ENCODE measurements at places on chromosomes 7 and 10.
A peak's percentile ranks its signal among the peaks of the same experiment; 100 is the strongest.

DNA sequence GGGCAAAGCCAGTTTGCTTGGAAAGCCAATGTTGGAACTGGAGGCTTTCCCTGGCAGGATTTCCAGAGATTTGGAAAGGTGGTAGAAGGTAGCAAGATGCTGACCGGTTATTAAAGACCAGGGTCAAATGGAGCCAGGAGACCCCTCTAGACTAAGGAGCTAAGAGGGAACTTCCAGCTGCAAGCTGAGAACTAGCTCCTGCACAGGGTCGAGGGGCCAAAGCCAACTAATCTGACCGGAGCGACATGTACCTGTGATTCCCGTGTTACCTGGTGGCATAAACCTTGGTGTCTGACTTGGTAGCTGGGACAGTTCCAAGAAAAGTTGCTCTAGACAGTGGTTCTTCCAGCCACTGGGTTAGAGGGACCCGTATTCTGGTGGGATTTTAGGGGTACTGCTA lies 41.8 kb downstream of the SPDYE5 start:
- no peak for DNase-seq

- DNase-seq, result no peak
These were observed 22.8 kb downstream of the WDFY4 start for GRCh38 chr10:48707472-48707871.

GRCh38 chr7:155355745-155356144 lies 58.1 kb downstream of the INSIG1 start:
- no peak for DNase-seq

DNA sequence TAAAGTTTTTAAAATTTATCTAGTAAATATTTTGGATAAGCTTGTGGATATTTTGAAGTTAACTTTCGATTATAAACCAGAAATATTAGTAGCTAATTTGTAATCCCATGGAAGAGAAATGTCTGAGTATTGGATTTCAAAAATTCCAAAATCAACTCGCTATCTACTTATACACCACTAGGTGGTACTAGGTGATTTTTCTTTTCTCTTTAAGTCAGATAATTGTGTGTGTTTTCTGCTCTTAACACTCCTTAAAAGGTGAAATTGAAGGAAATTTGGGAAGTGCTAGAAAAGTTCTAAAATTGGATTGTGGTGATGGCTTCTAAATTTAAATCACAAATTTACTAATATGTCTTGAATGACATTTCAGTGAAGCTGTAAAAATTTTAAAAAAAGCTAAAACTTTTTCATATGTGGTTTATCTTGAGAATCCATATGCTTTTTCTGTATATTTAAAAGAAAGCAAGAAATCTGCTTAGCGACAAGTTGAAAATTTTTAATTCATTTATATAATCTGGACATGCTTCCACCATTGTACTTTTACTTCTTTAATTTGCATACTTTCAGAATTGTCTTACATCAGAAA lies 90.2 kb downstream of the IPMK start:
- DNase-seq, result no peak

DNA sequence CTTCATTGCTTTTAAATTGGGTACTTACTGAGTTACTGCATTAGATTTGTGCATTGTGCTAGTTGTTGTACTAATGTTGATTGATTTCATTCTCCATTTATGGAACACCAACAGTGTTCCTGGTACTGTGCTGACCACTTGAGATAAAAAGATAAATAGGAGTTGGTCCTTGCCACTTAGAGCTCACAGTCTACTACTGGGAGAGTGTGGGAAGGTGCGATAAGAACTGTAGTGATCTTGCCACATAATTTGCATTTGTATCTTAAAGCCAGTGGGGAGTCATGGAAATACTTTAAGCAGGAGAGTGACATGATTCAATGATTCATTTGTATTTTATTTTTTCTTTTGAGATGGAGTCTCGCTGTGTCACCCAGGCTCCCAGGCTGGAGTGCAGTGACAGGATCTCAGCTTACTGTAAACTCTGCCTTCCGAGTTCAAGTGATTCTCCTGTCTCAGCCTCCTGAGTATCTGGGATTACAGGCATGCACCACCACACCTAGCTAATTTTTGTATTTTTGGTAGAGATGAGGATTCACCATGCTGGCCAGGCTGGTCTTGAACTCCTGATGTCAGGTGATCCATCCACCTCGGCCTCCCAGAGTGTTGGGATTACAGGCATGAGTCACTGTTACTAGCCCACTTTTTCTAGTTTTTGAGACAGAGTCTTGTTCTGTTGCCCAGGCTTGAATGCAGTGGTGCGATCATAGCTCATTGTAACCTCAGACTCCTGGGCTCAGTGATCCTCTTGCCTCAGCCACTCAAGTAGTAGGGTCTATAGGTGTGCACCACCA lies 51.2 kb upstream of the TMEM248 start:
- no peak for DNase-seq

DNA sequence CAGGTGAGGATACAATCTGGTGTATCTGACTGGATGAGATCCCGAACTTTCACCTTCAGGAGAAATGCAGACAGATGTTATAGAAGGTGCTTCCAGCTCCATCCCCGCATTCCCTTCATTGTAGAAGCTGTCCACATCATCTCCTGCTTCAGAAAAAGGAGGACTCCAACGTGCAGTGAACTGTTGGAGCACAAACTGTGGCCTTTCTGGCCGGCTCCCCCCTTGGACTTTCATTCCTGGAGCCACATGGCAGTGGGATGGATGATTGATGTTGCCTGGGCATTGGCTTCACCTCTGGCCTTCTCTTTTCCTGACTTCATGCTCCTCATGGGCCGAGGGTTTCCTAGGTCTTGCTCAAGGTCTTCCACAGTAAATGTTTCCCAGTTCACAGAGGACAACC lies 29.6 kb upstream of the ZNF273 start:
- no peak for DNase-seq

- DNase-seq, result no peak
These were observed 6.1 kb upstream of the HOXA2 start for GRCh38 chr7:27108390-27109127.

DNA sequence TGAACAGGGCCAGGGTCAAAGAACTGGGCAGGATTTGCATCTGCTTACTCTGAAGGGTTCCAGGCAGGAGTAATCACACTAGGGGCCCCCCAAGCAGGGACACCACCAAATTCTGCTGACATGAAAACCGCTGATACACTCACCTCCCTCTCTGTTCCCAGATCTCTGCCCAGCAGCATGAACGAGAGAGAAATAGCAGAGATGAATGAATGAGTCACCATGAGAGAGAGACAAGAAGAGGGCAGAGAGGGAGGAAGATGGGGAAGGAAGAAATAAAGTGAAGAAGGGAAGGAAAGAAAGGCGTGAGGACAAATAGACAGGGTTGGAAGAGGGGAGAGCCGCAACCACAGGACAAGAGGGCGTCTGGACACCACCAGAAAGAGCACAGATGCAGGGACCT lies 285.9 kb upstream of the NEBL start:
- no peak for DNase-seq

GRCh38 chr7:23721456-23721855 lies 11.4 kb downstream of the STK31 start:
- DNase-seq, result no peak

- no peak for DNase-seq
These were observed 340.2 kb downstream of the SUGCT start for GRCh38 chr7:40474790-40475680.

- DNase-seq, result no peak
These were observed 123.3 kb upstream of the ZNF438 start for GRCh38 chr10:31154996-31155395.

DNA sequence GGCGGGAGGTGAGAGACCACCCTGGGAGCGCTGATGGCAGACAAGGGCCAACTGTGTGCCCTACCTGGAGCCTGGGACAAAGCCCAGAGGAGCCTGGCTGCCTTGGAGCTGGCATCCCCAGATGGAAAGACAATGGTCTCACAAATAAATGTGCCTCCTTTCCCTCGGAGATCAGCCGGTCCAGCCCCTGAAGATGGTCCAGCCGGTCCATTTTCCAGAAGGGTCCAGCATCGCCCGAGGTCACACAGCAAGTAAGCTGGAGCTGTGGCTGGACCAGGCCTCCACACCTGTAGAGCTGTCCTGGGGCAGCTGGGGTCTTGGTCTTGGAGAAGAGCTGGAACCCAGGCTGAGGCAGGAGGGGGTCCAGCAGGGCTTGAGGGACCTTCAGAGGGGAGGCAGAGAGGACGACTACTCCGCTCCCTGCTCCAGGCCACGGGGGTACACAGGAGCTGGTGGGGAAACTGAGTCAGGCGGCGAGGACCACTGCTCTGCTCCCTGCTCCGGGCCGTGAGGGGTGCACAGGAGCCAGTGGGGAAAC lies 3.6 kb downstream of the ELFN1 start:
- DNase-seq, result no peak

- DNase-seq, result no peak
These were observed 126.9 kb downstream of the CNNM2 start for GRCh38 chr10:103044942-103045489.

- DNase-seq, result no peak
These were observed 8.2 kb upstream of the CLDN4 start for GRCh38 chr7:73822319-73823173.

DNA sequence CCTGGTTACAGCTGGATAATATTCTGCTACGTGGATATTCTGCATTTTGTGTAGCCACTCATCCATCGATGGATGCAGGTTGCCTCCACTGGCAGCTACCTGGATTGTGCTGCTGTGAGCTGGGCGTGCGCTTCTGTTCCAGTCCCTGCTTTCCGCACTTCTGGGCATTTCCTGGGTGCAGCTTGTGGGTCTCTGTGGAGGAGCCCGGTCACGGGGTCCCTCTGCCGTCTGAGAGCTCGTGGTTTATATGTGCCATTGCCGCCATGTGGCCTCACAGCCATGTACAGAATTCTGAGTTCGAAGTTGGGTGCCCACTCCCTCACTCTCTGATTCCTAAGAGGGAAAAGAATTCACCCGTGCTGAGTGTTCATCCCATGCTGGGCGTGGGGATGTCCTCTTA lies 38.3 kb downstream of the JAKMIP3 start:
- DNase-seq, result no peak

DNA sequence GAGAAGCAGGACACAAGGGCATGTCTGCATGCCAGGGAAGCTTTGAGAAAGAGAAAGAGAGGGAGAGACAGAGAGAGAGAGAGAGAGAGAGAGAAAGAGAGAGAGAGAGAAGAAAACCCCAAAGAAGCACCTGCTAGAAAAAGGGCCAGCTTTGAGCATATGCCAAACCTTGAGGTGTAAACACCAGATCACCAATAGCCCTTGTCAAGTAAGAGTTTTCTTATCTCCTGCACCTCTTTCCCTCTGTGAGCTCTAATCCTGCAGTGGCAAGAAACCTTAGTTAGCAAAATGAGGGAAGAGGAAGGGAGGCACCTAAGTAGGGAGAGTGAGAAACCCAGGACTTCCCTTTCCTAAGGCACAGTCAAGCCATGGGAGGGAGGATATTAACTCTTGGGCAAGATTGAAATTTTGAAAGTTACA lies 11.3 kb upstream of the TRDMT1 start:
- no peak for DNase-seq

DNA sequence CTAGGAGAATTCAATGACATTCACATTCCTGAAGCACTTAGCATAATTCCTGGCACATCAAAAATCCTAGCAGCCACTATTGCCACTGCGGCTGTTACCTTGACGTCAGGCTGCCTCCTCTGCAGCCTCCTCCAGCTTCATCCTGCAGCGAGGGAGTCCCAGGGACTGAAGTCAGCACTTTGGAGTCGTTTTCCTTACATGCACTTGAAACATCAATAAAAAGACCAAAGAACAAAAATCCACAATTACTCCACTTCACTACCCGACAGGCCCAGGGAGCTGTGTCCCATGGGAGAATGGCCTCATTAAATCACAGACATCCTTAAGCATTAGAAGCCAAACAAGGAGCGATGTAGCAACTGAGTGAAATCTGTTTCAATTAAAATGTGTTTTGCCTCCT lies 48.6 kb upstream of the NANOS1 start:
- no peak for DNase-seq

DNA sequence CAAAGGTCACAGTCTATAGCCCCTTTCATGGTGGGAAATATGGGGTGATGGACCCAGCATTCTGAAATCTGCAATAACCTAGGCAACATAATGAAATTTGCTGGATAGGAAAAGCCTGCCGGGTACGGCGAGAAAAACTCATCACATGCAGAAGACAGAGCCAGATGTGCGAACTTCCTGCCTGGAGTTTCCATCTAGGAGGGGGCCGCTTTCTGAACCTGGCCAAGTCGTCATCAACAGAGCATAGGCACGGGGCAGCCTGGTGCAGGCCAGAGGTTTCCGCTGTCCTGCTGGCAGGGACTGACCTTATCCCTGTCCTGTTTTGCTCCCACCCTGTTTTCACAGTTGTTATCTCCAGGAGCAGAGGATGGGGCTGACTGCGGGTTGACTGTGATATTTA lies 27.4 kb downstream of the CCDC3 start:
- DNase-seq, result no peak

- DNase-seq, result no peak
These were observed 635 bp downstream of the ZNF32 start for GRCh38 chr10:43648095-43648397.

- no peak for DNase-seq
These were observed 40.2 kb downstream of the SND1 start for GRCh38 chr7:127692200-127692599.

- DNase-seq, result no peak
These were observed 626.4 kb downstream of the TNS3 start for GRCh38 chr7:46955531-46955930.

DNA sequence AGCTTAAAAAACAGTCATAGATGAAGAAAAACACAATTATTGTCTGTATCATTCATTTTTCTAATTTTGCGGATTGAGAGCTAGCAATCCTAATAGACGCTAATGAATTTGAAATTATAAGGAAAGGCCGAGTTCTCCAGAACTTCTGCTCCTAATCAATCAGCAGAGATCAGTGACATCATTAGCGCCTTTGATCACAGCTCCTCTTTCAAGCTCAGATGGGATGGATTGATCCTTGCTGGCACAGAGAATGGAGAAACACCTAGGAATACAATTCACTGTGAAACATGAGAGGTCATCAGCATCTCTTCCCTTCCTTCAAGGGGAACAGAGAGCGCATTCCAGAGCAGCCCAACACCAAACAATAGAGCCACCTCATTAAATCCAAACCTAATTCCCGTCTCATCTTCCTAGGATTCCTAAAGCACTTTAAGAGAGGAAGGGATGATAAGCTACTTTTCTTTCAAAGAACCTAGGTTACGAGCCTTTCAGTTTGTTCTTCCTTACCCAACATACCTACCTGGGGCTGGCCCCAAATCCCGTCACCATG lies 24.4 kb downstream of the GLI3 start:
- no peak for DNase-seq

DNA sequence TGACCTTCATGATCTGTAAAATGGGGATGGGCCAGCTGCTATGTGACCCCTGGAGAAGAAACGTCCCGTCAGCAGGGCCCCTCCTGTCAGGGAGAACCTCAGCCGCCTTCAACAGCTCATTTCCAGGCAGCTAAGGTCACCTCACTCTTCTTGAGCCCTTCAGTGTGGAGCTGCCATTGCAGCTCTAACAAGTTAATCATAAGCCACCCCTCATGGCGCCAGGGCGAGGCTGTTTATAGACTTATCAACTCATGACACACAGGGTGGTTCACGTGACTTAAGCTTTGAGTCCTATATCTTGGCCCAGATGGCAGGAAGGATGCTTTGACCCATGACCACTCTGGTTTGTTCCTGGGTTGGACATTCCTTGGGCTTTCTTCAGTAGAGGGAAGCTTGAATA lies 315.1 kb downstream of the TNS3 start:
- no peak for DNase-seq

- no peak for DNase-seq
These were observed 5.9 kb downstream of the KCP start for GRCh38 chr7:128904381-128905197.

GRCh38 chr10:7035126-7035761 lies 375.6 kb downstream of the SFMBT2 start:
- peak; percentile 53 for DNase-seq

- DNase-seq, result no peak
These were observed 6.4 kb downstream of the NOBOX start for GRCh38 chr7:144397086-144397485.

- no peak for DNase-seq
These were observed 41.8 kb downstream of the CNNM1 start for GRCh38 chr10:99370993-99371392.
